ENCODE measurements at places on chromosomes 4 and X. TPM values are rescaled to one million over a fixed set of nuclear protein-coding genes. Genes with fewer than 3 reads are reported as not detected.

Gene HTATSF1
- total RNA-seq = 60.0 TPM

Gene CLTRN
- total RNA-seq = 10.3 TPM

Gene SSX2
- not detected for total RNA-seq

Gene KCND1
- total RNA-seq = 2.7 TPM
